ENCODE measurements at places on chromosomes 7 and 10.

DNA sequence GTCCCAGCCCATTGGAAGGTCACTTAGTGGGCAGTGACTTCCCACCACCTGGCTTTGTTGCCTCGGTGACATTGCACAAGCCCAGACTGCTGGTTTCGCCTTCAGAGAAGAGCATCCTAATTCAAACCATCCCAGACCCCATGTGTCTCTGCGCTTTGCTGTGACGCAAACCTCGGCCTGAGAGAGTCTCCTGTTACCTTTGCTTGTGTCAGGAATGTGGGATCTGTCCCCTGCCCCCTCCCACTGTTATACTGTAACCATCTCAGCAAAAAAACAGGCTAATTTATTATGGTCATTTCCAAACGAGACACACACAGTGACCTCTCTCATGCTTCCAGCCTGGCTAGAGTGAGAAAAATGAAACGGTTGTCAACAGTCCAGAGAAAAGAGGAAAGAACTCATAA is 25.0 kb upstream of the AQP1 start:
- DNase-seq: no peak

DNA sequence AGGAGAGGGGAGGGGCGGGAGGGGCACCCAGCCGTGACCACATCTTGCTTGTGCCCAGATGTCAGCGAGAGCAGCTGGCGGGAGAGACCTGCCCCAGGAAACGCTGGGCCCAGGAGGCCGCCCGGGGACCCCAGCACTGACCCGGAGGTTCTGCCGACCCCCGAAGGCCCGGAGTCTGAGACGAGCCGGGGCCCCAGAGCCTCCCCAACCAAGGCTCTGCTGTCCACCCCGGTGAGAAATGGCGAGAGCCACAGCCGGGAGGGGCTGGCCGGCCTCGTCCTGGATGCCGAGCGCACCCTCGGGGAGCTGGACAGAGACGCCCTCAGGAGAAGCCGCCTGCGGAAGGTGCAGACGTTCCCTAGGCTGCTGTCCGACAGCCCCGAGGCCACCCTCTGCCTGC is 25.9 kb downstream of the KNDC1 start:
- no peak for DNase-seq

GRCh38 chr7:50455658-50456057 is 5.5 kb upstream of the FIGNL1 start:
- DNase-seq: no peak

DNA sequence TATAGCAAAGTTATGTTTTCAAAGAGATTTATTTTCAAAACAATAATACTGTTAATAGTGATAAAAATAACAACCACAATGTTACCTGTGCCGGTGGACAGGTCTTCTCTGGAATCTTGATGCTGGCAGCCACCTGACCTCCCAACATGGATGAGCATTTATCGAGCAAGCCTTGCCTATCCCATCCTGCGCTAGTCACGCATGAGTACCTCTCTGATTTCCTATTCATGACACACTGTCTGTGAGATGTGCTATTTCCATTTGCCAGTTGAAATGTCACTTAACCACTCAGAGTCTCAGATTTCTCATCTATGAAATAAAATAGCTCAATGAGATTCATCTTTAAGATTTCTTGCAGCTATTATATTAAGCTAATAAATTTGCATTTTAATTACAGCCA is 341.2 kb upstream of the VWC2 start:
- no peak for DNase-seq

DNA sequence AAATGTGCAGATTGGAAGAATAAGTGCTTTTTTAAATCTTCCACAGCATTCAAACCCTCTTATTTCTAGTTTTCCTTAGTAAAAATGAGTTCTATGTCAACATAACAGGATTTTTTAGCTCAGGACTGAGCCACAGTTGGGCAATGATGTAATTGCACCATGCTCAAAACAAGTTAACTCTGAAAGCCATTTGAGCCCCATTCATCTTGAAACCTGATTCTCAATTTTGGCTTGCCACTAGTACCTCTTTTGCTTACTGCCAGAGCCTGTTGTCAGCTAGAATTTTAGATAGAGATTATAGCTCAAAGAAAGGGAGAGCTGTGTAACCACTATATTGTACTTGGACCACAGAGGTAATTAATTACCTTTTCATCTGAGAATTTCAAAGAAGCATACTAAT is 1028.5 kb upstream of the PHF14 start:
- no peak for DNase-seq

- no peak for DNase-seq
Measured at GRCh38 chr7:30717181-30717580, 34.8 kb upstream of the INMT start.

DNA sequence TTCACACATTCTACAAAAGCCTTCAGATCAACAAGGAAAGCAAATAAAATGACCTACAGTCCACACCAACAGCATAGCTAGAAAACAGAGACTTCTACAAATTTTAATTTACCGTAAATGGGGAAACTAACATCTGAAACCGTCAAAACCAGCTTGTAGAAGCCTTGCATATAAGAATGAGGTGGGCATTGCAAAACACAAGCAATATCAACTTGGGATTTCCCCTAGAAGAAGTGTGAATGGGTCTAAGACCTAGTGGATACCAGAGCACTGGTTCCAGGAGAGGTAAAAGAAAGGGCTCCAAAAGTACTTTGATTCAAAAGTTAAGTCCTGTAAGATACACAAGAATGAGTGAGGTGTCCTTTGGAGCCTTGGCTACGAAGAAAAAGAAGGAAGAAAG is 18.7 kb downstream of the RTKN2 start:
- DNase-seq: no peak

DNA sequence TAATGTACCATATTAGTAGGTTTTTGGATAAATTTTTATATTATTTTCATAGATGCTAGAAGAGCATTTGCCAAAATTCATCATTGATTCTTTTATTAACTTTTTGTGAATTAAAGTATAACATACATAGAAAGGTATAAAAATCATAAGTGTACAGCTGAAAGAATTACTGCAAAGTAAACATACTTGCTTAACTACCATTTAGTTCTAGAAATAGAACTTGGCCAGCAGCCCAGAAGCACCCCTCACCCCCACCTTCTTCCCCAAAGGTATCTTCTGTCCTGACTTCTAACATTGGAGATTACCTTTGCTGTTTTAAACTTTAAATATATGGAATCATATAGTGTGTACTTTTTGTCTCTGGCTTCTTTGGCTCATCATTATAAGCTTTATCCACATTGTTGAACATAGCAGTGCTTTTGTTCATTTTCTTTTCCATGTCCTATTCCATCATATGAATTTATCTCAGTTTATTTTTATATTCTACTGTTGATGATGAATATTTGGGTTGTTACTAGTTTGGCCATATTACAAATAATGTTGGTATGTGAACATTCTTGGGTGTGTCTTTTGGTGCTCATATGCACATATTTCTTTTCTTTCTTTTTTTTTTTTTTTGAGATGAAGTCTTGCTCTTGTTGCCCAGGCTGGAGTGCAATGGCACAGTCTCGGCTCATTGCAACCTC is 142.8 kb downstream of the ADK start:
- no peak for DNase-seq

DNA sequence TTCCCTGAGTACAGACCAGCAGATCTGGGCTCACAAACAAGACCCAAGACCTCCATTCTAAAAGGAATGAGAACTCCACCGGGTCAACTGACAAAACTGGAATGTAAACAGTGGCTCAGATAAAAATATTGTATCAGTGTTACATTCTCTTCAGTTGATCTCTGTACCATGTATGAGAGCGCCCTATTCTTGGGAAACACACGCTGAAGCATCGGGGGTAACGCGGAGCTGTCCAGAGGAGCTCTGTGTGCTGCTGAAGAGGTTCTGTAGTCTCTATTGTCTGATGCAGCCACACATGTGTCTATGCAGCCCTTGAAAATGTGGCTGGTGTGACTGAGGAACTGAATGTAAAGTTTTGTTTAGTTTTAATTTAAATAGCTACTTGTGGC is 39.7 kb downstream of the HIPK2 start:
- DNase-seq: no peak

DNA sequence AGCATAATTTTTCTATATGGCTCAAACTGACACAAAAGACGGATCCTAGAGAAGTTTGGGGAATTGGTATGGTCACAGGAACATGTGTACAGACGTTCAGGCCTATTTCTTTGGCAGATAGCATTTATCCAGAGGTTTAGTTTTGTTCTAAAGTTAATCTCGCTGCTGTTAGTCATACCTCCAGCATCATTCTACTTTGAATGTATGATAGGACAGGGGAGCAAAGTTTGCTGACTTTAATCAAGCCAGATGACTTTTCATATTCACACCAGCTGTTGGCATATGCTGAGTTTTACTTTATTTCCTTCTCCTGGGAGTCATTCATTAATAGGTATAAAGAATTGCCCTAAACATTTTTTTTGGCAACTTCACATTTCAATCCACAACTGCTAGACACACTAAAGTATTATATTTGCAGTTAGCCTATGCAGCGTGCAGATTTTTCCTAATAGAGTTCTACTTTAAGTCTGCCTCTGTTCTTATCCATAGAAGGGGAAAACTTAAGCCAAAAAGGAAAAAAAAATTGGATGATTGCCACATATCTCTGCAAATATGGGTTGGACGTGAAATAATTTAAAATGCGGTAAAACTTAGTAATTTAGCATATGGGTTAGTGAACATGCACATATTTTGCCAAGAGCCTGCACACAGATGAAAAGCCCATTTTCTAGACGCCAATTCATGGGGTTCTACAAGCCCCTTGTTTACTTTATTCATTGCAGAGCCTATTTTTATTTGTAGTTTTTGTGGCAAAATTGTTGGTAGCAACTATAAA is 213.1 kb downstream of the C7orf25 start:
- DNase-seq: no peak

- no peak for DNase-seq
Measured at GRCh38 chr7:85356916-85357315, 170.1 kb upstream of the SEMA3D start.
